ENCODE measurements at places on chromosomes 2 and 18.

DNA sequence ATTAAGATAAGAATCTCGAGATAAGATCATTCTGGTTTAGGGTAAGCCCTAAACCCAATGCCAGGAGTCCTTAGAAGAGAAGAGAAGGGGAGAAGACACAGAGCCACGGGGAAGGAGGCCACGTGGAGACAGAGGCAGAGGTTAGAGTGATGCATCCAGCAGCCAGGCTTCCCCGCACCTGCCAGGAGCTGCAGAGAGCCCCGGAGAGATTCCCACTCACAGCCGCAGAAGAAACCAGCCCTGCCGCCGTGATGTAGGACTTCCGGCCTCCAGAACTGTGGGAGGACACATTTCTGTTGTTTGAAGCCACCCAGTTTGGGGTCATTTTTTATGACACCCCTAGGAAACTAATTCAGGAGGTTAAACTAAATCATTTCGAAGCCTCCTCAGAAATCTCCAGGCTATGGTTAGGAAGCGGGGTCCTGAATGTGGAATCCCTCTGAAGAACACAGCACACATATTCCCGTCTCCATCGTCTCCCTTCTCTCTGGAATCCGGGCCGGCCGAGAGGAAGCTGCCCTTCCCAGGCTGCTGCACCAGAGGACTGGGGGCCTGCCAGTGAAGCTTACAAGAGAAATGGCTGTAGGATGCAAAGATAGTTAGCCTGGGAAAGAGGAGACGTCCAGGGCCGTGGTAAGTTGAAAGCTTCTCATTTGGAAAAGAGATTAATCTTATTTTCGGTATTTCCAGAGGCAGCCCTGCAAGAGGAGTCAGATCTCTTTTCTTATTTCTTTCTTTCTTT is 156.6 kb downstream of the TWIST2 start:
- no peak for DNase-seq

DNA sequence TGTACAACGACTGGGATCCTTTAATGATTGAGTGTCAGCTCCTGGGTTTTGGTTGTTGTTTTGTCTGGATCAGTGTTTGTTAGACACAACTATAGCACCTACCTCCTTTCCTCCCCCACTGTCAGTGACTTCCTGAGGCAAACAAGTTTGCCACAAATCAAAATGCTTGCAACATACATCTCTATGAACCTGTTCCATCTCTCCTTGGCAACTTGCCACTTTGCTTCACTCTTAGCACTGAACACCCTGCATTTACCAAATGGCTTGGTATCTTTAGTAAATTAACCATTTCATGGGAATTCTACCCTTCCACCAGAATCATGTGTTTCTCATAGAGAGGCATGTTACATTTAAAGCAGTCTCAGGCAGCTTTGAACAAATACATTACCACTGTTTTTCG is 301.1 kb upstream of the TANK start:
- DNase-seq, result no peak

GRCh38 chr2:143623909-143624260 is 494.7 kb downstream of the ARHGAP15 start:
- DNase-seq, result no peak

DNA sequence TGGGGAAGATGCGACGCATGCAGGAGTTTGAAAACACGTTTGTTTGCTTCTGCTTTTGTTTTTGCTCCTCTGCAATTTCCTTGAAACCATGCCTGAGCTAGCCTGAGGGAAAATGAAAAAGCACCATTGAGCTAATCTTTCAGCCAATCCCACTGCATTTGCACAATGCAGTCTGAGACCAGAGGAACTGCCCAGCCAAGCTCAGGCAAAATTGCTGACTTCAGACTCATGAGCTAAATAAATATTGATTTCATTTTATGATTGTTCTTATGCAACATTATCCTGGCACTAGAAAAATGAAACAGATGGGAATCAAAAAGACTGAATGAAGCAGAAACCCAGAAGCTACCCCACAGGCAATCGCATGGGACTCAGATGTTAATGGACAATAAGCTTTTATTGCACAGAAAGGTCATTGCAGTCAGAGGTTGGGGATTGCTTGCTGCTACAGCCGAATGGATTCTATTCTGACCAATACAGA is 37.0 kb downstream of the TPRKB start:
- DNase-seq, result no peak

DNA sequence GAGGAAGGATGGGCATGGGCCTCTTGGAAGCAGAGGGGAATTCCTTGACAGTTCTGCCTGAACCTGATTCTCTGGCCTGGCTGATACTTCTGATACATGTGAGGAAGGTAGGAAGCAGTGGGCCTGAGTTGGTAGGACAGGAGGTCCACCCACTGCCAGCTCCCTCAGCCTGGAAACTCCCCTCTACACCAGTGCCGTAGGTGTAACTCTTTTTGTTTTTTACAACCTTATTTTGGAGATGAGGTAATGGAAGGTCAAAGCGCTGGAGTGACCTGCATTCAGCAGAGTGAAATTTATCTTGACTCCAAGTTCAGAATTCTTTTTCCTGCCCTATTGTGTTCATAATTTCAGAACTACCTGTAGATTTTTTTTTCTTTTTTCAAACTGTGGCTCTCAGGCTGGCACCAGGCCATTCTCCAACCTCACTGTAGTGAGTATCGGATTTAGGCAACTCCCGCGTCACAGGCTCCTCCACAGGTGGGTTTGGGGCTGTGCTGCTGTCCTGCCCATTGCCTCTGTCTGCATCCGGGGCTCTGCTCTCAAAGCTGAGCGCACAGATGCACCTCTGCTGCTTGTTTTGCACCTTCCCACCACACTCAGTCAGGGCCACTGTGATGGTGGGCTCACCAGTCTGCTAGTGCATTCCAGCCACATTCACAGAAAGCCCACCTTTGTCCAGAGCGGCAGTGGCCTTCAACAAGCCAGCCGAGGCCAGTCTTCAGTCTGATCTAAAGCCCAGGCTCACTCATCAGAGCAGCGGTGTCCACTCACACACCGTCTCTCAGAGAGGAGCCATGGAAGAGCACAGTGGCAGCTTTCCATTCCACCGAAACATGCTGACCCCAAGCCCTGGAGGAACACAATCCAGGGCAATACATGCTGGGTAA is 87.2 kb downstream of the UXS1 start:
- no peak for DNase-seq

GRCh38 chr2:79862756-79863155 is 349.9 kb downstream of the CTNNA2 start:
- DNase-seq, result no peak

- no peak for DNase-seq
These were observed 775 bp downstream of the SNED1 start for GRCh38 chr2:240998995-240999791.

GRCh38 chr18:22933966-22934423 is 867 bp downstream of the RBBP8 start:
- no peak for DNase-seq

GRCh38 chr2:133835821-133836619 is 267.8 kb upstream of the NCKAP5 start:
- DNase-seq, result no peak

DNA sequence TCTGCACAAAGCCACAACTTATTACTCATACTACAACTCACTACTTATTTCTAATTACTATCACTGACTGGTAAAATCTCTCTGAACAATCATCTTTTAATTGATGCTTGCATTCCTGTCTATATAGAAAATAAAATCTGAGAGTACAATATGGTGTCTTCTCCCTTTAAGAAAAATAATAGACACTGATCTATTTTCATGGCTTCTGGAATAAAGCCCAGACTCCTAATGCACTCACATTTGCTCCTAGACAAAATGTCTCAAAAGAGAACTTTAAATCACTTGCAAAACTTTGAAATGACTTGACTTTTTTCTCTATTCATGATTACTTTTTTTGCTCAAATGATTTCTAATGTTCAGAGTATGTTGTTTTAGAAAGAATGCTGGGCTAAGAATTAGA is 28.7 kb downstream of the ESCO1 start:
- no peak for DNase-seq

DNA sequence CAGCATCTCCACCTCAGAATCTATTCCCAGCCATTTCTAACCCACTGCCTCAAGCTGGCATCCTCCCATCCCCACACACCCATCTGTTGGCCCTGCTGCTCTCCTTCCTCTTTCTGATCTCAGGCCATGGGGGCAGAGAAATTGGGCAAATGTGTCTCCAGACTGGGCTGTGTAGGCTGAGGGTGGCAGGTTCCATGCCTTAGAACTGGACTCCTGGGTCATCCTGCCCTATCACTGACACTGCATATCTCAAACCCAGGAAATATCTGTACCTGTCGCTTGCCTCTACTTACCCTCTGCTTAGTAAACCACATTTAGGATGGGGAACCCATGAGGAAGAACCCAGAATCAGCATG is 1.8 kb downstream of the WNT10A start:
- no peak for DNase-seq

DNA sequence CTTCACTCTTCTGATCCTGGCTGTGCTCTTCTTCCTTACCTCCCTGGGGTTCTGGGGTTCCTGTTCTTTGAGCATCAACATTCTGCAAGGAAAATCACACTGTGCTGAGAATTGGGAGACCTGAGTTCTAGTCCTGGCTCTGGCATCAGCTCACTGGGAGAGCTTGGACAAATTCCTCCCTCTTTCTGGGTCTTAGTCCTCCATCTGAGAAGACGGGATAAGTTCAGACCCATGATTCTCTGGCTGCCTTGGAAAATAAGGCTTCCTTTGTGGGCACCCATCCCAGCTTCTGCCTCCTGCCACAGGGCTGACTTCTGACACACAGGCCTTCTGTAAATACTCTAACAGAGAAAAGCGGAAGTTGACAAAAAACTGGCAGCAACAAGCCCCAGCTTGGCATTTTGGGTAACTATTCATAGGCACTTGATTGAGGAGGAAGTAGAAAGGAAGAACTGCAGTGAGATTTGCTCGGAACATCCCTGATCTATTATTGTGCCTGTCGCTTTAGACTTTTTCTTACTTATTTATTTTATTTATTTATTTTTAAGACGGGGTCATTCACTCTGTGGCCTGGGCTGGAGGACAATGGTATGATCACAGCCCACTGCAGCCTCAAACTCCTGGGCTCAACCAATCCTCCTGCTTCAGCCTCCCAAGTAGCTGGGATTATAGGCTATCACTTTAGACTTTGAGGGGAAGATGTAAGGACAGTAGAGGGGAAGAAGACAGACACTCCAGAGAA is 7.9 kb downstream of the PCBP1 start:
- DNase-seq, result no peak

GRCh38 chr2:17625446-17625845 is 85.0 kb downstream of the VSNL1 start:
- DNase-seq, result no peak

GRCh38 chr18:8254654-8255053 is 354.6 kb upstream of the RAB12 start:
- no peak for DNase-seq

- DNase-seq, result no peak
These were observed 15.2 kb downstream of the IL18RAP start for GRCh38 chr2:102438111-102438510.

DNA sequence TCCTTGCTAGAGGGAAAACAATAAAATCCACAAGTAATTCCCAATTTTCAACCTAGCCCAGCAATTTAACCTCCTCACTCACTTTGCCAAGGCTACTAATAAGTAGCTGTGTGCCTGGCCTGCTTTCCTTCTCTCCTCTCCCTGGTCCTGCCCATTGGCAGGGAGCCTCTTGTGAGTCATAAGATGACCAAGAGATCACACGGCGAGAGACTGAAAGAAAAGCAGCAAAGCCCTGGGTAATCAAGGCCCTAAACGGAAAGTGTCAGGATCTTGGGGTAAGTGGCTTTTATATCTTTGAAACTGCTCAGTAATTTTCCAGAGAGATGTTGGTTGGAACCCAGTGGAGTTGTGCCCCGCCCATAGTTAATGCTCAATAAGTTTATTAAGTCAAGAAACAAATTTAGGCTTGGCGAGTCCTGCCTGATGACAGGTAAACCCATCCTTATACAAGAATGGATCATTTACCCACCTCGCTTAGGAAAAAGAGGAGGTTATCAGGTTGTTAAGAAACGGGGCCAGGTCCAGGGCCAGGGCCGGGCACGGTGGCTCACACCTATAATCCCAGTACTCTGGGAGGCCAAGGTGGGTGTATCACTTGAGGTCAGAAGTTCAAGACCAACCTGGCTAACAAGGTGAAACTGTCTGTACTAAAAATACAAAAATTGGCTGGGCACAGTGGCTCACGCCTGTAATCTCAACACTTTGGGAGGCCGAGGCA is 10.0 kb upstream of the ADAM17 start:
- DNase-seq, result no peak

Data from cerebellar nuclear complex (tissue), 1 donor.